ENCODE measurements at places on chromosomes 3 and 15.

- no peak for DNase-seq
Measured at GRCh38 chr15:90064911-90065681, 37.2 kb downstream of the IDH2 start.

GRCh38 chr3:155367506-155367905 is 74.0 kb upstream of the STRIT1 start:
- DNase-seq: no peak

GRCh38 chr15:90561344-90562244 is 31.9 kb downstream of the CRTC3 start:
- DNase-seq: no peak

DNA sequence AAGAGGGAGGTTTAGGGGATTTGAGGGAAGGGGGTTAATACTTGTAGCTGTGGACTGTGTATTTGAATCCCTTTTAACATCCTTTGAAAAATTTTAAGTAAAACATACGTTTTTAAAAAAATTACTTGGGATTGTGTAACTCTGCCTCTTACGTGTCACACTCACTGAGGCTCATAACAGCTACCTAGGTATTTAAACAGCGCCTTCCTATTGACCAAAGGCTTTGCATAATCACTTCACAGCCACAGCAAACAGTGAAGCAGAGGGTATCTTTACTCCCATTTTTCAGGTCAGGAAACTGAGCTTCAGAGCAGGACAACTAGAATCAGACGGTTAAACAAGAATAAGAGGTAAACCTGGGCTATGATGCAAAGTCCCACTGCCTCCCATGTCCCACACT is 95.9 kb downstream of the TLE3 start:
- DNase-seq: no peak

DNA sequence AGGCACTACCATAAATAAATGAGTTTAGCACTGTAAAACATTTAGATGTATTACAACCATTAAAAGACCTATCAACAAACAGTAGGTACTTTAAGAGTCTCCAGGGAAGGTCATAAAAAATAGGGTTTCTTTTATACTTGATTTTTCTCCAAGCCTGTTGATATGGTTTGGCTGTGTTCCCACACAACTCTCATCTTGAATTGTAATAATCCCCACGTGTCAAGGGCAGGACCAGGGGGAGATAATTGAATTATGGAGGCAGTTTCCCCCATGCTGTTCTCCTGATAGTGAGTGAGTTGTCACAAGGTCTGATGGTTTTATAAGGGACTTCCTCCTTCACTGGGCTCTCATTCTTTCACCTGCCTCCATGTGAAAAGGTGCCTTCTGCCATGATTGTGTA is 468.9 kb upstream of the UBE2E2 start:
- DNase-seq: no peak

DNA sequence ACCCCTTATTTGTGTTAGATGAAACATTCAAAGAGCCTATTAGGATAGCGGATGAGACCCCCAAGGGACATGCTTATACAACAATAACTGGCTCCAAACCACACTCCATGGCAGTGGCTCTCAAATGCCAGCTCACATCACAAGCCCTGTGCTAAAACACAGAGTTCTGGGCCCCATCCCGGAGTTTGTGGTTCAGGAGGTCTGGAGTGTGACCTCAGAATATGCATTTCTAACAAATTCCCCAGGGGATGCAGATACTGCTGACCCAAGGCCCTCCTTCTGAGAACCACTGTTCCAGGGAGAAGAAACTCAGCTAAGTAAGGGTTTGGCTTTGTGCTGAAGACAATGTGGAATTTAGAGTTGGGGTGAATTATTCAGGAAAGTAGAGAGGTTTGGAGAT is 3.6 kb downstream of the CCRL2 start:
- no peak for DNase-seq

DNA sequence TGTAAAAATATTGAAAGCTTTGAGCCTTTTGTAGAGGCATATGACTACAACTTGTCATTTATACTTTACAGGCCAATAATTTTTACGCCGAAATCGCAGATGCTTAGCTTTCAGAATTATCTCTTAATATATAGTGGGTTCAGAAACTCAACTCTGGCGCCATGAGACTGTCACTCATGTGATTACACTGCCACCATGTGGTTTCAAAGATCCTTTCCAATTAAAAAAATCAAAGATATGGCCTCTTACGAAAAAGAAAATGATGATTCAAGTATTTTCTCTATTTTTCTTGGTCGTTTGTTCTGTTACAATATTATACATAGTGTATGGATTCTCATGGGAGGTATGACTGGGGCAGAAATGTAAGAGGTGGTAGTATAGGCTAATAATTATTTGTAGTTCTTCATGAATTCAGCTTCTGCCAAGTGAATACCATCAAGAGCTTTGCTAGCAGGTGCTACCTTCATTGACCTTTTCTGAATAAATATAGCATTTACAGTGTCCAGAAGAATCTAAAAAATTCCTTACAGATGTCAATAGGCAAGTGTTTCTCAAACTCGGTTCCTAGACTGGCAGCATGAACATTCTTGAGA is 751.7 kb upstream of the GOLIM4 start:
- no peak for DNase-seq

- DNase-seq: no peak
Measured at GRCh38 chr15:77983708-77984445, 93.6 kb downstream of the TBC1D2B start.

DNA sequence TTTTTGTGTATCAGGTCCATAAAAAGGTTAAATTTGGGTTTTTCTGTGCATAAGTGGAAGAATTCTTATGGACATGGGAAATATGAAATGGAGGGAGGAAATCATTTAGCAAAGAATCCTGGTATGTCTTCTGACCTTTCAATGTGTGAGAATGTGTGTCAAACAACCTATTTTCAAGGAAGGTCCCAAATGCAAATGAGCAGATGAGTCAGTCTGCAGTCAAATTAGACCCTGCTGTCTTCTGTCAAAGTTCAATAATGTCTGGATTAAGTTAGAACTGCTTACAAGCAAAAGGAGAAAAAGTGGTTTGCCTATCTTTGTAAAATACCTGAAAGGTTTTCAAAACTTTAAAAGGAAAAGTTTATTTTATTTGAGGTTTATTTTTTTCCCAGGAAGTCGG is 15.3 kb downstream of the FBN1 start:
- DNase-seq: no peak

- no peak for DNase-seq
Measured at GRCh38 chr3:158221426-158221825, 111.5 kb downstream of the RSRC1 start.

DNA sequence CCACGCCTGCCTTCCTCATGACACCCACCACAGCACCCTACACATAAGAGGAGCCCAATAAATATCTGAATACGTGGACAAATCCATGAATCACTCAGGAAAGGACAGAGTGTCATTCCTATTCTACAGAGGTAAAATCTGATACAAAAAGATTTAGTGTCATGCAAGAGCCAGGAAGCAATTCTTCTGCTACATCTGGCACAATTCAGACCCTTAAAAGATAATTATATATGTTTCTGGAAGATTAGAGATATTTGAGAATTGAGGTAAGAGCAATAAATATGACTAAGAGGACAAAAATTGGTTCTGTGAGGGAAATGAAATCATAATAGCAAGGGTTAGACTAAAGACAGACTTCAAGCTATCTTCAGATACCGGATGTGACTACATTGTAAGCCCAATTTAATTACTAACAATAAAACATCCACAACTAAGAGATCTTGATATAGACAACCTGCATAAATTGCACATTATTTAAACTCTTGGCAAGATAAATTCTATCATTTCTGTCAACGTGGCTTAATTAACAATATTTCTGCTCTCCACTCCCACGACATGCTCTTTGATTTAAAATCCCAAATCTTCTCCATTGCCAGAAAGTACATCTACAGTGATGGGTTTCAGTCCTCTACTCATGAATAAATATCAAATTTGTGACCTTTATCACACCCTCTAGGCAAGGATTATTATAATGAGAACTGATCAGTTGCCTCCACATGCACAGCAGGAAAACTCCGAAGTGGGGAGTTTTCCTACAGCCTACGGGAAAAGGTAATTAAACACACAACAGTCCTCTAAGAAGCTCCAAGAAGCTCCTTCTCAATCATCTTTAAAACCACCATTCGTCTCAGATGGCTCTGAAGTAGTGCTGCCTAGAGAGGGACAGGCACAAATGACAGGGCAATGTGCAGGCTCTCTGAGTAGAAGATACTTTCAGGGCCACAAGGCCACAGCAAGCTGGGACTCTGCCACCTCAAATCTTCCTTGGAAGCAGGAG is 32.6 kb downstream of the MB21D2 start:
- no peak for DNase-seq

GRCh38 chr15:81023483-81024264 is 23.0 kb downstream of the TLNRD1 start:
- no peak for DNase-seq

GRCh38 chr3:123723522-123724168 is 138.8 kb upstream of the HACD2 start:
- no peak for DNase-seq

- peak; percentile 57 for DNase-seq
Measured at GRCh38 chr15:51737522-51738305, at the start of gene LYSMD2. TSS of gene LYSMD2 (minus strand) at chr15:51737655. CDS start at chr15:51737622, 33 bp downstream.

- DNase-seq: no peak
Measured at GRCh38 chr15:36591536-36592411, 12.3 kb downstream of the CDIN1 start.

DNA sequence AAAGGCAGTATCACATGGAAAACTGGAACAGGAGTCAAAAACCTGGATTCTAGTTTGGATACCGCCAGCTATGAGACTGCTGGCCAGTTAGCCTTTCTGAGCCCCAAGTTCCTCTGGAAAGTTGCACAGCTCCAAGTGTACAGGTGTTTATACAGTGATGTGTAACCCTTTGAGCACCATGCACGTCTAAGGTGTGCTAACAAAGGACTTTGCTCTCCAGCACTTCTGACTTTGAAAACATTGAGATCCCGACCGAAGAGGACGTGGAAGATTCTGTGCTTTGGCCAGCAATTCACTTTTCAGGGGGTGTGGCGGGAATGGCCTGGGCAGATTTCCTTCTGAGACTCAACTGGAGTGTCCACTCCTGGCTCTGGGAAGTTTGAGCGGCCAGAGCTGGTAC is 45.8 kb upstream of the UMPS start:
- no peak for DNase-seq

GRCh38 chr3:53069422-53070068 is 23.7 kb upstream of the SFMBT1 start:
- DNase-seq: no peak

GRCh38 chr3:69226071-69226470 is 103.7 kb upstream of the LMOD3 start:
- no peak for DNase-seq

DNA sequence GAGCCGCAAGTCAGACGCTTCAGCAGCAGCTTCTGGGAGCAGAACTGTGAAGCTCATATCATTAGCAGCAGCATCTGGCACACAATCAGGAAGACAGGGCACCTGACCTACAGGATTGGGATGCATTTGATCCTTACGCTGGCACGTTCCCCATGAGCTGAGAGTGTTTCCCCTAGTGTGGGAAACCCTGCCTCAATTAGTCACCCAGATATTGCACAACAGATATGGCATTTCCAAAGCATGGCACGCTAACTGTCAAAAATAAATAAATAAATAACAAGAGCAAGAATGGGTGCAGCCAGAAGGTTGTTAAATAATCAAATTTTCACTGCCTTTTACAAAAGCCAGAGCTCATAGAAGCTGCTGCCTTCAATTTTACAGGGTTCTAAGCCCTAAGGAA is 189.6 kb upstream of the THBS1 start:
- no peak for DNase-seq

DNA sequence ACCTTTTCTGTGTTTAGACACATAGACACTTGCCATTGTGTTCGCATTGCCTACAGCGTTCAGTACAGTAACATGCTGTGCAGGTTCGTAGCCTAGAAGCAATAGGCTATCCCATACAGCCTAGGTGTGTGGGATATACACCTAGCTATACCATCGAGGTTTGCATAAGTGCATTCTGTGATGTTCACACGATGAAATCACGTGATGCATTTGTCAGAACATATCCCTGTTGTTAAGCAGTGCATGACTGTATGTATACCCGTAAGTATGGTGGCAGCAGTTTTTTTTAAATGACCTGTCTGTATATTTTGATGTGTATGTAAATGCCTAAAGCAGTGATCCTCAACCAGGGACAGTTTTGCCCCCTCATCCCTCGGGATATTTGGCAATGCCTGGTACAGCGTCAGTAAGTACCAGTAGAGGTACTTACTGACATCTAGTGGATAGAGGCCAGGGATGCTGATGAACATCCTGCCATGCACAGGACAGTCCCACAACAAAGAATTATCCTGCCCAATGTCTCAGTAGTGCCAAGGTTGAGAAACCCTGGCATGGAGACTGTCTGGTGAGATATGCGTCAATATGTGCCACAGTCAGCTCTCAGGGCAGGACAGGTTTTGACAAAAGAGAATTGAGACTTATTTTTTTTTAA is 129.1 kb downstream of the HCN4 start:
- no peak for DNase-seq

DNA sequence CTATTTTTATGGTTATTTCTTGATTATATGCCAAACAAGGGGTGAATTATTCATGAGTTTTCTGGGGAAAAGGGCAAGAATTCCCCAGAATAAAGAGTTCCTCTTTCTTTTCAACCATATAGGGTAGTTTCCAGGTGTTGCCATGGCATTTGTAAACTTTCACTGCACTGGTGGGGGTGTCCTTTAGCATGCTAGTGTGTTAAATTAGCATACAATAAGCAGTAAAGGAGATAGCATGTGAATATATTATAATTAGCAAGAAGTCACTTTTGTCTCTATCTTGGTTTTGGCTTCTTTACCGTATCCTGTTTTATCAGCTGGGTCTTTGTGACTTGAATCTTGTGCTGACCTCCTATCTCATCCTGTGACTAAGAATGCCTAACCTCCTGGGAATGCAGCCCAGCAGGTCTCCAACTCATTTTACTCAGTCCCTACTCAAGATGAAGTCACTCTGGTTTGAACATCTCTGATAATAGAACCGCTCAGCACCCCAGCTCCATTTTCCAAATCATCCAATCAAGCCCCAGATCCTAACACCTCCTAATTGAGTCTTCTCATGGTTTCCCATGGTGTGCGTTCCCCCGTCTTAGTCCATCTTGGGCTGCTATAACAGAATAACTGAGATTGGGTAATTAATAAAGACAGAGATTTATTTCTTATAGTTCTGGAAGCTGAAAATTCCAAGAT is 3.4 kb upstream of the SELENOT start:
- no peak for DNase-seq

- DNase-seq: no peak
Measured at GRCh38 chr3:78893161-78893560, 874.6 kb downstream of the ROBO1 start.

- DNase-seq: no peak
Measured at GRCh38 chr3:45654397-45654944, 34.7 kb upstream of the SACM1L start.

GRCh38 chr3:181739628-181740027 is 27.9 kb downstream of the SOX2 start:
- no peak for DNase-seq

- no peak for DNase-seq
Measured at GRCh38 chr3:62785384-62785783, 89.8 kb downstream of the CADPS start.

GRCh38 chr3:141386611-141387111 is 18.4 kb downstream of the ZBTB38 start:
- DNase-seq: no peak

Measured in activated CD4-positive, alpha-beta T cell treated with anti-CD3 and anti-CD28 coated beads for 1 hour (primary cell).